Pericardium fibroblast (primary cell): ENCODE measurements at places on chromosomes 5 and 9. TPM values are rescaled to one million over a fixed set of nuclear protein-coding genes. Genes with fewer than 3 reads are reported as not detected.

CCDC187 gene
- not detected in 2 replicates for total RNA-seq

HK3 gene
- not detected in 2 replicates for total RNA-seq

DMRT3 gene
- not detected in 2 replicates for total RNA-seq

BDP1 gene
- total RNA-seq = 8.3 and 10.0 TPM in 2 replicates

PCDH1 gene
- total RNA-seq = 5.6 and 7.5 TPM in 2 replicates

HMMR gene
- 1.5 and 6.4 TPM in 2 replicates for total RNA-seq
